ENCODE measurements at places on chromosomes 13 and 19.

DNA sequence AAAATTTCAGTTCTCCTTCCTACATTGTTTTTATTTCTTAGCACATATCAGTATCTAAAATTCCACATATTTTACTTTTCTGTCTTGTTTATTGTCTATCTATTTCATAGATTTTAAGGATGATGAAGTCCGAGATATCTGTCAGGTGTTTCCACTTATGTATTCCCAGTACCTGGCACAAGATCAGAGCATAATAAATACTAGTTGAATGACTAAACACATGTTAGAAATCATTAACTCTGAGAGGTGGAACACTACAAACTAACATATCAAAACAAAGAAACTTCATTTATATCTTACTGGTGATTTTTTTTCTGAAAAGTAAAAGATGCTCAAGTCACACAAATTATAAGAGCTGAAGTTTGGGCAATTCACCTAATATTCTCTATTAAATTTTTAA is 1208.3 kb downstream of the PCDH9 start:
- DNase-seq, result no peak

GRCh38 chr13:22748866-22749577 is 431.8 kb upstream of the SGCG start:
- DNase-seq, result no peak

- DNase-seq, result no peak
These were observed 122.0 kb downstream of the UQCRFS1 start for GRCh38 chr19:29090783-29091526.

DNA sequence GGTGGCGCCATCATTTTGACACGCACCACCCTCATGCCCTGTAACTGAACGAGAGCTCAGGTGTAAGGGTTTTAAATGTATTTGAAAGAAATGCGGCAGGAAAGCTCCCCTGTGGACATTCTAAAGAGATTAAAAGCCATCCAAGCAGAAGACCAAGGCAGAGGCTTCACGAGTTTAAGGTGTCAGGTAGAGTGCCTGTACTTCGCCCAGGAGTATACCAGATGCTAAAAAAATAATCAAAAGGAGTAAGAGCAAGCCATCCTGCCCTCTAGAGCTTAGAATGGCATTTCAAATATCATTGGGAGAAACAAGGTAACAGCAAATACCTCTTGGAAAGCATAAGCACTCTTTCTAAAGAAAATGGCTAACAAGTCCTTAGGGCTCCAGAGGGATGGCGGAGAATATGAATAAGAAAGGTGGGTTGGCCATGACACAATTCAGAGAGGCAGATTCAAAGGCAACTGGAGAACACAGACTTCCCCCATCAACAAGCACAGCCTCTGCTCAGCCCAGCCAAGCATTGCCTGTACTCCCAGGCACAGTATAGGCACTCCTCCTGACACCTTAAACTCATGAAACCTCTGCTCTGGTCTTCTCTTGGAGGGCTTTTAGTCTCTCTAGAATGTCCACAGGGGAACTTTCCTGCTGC is 447.6 kb downstream of the SUCLA2 start:
- no peak for DNase-seq

GRCh38 chr19:40360708-40361241 is 12.3 kb downstream of the PLD3 start:
- DNase-seq, result no peak

GRCh38 chr19:38734176-38734425 is 10.2 kb downstream of the CAPN12 start:
- no peak for DNase-seq

DNA sequence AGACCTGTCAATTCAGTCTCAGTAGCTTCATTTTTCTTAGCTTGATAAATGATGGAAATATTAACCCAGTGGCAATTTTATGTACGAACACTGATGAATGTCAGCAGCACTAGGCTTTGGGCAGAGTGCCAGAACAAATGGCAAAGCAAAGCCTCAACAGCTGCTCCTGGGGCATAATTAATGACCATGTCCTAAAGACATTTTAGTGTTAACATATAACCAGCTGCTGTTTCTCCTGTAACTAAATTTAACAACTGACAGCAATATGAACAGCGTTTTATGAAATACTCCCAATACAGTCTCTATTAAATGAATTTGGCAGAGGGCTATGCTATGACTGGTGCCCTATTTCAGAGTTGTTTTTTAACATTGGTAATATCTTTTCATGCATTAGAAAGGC is 47.1 kb downstream of the ZNF568 start:
- no peak for DNase-seq

DNA sequence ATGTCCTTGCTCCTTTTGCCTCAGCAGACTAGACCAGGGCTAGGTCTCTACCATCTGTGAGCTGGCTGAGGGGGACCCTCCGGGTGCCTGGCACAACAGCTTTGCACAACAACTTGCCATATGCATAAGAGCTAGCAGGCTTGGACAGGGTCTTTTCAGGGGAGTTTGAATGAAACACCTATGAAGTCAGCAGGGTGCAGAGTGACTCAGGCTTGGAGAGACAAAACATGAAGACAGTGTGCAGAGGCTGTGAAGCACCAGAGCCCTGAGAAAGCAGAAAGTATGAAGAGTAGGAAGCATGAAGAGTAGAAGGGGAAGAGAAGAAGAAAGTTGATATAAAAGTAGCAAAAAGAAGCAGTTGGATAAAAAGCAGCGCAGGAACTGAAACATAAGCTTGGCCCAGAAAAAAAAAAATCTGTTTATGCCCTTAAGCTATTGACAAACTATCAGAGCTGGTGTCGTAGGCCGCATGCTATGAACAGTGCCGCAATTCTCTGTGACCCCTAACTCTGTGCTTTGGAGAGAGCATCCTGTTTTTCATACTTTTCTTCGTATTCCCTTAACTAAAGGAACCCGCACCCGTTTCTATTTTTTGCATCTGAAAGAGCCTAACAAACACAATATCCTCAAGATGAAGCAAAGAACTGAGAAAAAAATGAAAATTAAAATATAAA is 52.7 kb upstream of the FAM216B start:
- no peak for DNase-seq

DNA sequence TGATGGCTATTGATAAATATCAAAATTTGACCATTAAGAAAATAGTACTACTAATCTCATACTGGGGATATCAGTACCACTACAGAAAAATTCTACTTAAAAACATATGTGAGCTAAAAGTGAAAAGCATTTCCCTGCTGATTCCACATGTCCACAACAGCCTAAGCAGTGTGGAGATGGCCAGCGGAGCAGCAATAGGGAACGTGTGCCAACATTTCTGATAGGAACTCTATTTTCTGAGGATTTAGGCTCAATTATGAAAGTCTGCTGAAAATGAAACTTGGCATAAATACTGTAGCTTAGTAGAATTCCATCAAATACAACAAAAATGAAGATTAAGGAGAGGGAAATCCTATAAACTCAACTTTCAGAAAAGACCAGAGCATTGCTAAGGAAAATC is 311.6 kb downstream of the ENOX1 start:
- no peak for DNase-seq

DNA sequence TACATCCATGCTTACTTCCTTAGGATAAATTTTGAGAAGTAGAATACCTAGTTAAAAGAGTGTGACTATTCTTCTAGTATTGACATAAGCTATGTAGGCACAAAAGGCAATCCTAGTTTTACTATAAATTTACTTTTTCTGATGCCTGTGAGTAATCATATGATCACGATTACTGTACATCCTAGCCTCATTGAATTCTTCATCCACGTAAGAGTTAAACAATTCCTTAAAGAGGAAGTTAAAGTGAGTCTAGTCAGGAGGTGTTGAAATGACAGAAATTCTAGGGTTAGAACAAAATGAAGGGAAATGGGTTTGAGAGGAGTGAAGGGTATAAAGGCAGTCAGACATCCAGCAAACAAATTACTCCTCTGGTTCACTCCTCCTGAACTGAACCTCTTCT is at the start of gene ACOD1:
ACOD1 (plus strand) TSS at position 363 of the 400 bp plus-strand sequence. CDS start 48 bp downstream, outside the sequence.
- DNase-seq, result no peak

All from astrocyte (in vitro differentiated cells and primary cell).